ENCODE measurements at places on chromosomes 4 and X.

- DNase-seq, result peak; percentile 34
Measured at GRCh38 chrX:154748712-154749339, 2.1 kb downstream of the GAB3 start.

GRCh38 chr4:180449395-180449956, 1793.7 kb upstream of the TENM3 start:
- no peak for DNase-seq

DNA sequence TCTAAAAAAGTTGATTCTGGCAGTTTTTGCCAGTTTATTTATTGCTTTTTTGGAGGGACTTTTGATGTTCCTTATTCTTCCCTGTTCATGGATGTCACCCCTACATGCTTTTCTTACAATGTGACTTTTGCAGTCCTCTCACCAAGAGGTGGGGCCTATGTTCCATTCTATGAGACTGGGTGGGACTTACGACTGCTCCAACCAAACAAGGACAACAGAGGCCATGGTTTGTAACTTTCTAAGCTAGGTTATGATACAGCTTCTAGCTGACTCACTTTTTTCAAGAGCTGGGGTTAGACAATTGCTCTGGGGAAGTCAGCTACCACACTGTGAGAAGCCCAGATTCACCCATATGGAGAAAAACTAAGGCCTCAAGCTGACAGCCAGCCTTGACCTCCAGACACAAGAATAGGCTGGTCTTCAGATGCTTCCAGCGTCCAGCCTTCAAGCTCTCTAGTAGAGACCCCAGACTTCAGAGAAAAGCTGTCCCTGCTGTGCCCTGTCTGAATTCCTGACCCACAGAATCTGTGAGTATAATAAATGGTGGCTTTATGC, 39.5 kb downstream of the ENOPH1 start:
- no peak for DNase-seq

DNA sequence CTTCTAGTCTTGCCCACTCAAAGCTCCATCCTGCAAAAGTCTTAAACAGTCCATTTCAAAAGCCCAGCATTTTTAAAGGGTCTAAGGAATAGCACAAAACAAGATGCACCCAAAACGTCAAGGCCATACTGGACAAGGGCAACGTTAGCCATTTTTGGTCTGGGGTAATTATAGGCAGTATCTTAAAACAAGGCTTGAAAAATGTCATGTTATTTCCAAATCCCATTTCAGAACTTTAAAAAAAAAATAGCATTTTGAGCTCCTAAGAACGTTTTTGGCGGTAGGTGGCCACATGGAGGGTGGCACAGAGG, 584 bp upstream of the TMEM165 start:
- no peak for DNase-seq

GRCh38 chr4:81030981-81031791, 678 bp downstream of the BMP3 start:
- no peak for DNase-seq

- DNase-seq, result no peak
Measured at GRCh38 chrX:97787849-97788248, 904.1 kb downstream of the RPA4 start.

- no peak for DNase-seq
Measured at GRCh38 chrX:69138118-69138390, 27.2 kb downstream of the PJA1 start.

GRCh38 chr4:118969359-118969758, 80.7 kb downstream of the SYNPO2 start:
- no peak for DNase-seq

GRCh38 chrX:15755091-15755490, 17.0 kb downstream of the CA5B start:
- DNase-seq, result no peak

- DNase-seq, result no peak
Measured at GRCh38 chr4:118307643-118308042, 45.2 kb downstream of the PRSS12 start.

- no peak for DNase-seq
Measured at GRCh38 chrX:101931136-101931487, 715 bp downstream of the ZMAT1 start.

DNA sequence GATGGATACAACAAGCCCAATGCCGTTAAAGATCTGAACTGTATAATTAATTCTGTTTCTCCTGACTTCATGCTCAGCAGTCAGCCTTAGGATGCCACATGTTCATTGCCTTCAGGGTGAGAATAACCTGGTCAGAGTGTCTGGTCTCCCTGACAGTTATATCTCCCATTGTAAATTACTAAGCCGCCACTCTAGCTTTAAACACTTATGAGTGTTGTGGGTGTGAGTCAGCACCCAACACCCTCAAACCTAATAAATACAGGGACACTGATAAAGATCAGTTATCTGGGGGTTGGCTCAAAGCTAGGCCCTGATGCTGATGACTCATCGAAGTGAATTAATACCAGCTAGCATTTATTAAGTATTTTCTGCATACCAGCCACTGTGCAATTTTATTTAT, 64.9 kb upstream of the DYNLT3 start:
- no peak for DNase-seq

GRCh38 chr4:118367872-118368271, 15.1 kb upstream of the PRSS12 start:
- DNase-seq, result no peak

DNA sequence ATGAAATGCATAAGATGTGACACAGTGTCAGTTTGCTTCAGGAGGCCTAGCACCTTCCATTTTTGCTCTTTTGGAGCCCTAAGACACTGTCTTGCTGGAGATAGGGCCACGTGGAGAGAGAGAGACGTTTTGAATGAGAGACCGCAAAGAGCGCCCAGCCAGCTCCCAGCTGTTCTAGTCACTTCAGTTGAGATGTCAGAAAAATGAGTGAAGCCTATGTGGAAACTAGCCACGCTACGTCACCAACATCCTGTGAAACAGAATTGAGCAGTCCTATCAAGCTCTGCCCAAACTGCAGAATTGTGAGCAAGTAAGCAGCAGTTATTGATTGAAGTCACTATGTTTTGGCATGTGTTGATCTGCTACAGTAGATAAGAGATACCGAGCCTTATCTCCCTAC, 13.1 kb downstream of the GPR82 start:
- DNase-seq, result peak; percentile 17

DNA sequence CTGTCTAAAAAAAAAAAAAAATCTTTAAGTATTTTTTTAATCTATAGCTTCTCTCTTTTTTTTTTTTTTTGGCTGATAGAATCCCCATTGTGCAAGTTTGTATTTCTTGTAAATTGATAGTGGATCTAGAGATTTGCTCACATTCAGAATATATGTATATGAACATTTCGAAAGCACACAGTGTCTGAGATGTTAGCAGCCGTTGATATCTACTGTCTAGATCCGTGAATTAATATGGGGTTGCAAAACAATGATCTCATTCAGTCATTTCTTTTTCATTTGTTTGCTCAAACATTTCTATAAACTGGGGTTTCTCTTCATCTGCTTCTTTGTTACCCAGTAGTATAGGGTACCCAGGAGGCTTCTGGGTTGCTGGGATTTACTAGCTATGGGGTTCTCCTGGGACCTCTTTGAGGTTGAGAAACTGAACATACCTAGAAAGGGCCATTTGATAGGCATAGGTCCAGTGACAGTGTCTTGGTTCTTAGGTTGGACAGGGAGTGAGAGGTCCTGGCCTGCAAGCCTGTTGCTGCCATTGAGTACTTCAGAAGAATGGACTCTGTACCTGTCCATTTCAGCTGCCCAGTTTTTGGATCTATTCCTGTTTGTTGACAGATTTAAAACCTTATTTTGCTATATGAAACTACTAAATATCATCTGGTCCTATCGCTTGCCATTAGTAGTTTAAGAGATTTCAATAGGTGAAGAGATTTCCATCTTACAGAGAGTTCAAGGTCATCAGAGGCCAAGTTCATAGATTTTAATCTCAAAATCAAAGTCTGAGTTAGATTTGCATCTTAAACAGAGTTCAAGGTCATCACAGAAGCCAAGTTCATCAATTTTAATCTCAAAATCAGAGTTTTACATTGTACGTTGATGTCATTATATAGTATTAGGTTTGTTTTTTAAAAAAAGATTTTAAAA, 50.8 kb downstream of the WWC2 start:
- DNase-seq, result no peak

- no peak for DNase-seq
Measured at GRCh38 chrX:30864383-30864785, 24.7 kb downstream of the TAB3 start.

GRCh38 chrX:39969099-39969818, 128.5 kb downstream of the BCOR start:
- DNase-seq, result peak; percentile 2

DNA sequence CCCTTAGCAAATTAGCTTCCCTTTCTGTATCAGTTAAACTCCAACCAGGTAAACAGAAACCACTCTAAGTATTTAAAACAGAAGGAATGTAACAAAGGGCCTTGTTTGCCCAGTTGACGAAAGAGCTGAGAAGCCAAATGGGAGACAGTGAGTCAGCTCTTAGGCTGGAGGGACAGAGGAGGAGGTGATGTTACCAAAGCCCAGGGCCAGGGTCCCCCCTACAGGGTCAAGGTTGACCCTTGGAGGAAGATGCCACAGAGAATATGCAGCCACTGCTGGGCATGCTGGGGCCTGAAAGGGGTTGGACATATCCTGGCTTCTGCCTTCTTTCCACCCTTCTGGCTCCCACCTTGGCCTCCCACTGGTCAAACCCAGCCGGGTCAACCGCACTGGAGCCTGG, 38.3 kb upstream of the LGI2 start:
- DNase-seq, result no peak

- DNase-seq, result no peak
Measured at GRCh38 chr4:72314869-72315268, 254.2 kb downstream of the ADAMTS3 start.

- DNase-seq, result no peak
Measured at GRCh38 chrX:118259213-118259612, 86.7 kb upstream of the WDR44 start.

DNA sequence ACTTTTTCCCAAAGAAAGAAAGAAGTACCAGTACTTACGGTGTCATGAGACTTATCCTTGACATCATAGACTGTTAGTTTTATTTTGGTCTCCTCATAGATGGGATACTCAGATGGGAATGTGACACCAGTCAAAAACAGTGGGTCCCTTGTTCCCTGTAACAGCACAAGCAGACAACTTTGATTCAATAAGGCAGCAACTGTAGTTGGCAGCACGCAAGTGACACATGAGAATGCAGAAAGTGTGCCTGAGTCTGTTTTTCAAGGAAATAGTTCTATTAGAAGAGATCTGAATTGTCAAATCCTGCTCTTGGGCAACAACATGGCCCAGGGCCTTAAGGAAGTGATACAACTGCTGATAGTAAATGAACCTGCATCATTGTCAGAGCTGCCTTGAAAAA, 443.2 kb downstream of the INPP4B start:
- no peak for DNase-seq

- DNase-seq, result no peak
Measured at GRCh38 chr4:171857302-171858012, 44.3 kb downstream of the GALNTL6 start.

GRCh38 chrX:104435249-104435648, 130.8 kb upstream of the IL1RAPL2 start:
- no peak for DNase-seq

DNA sequence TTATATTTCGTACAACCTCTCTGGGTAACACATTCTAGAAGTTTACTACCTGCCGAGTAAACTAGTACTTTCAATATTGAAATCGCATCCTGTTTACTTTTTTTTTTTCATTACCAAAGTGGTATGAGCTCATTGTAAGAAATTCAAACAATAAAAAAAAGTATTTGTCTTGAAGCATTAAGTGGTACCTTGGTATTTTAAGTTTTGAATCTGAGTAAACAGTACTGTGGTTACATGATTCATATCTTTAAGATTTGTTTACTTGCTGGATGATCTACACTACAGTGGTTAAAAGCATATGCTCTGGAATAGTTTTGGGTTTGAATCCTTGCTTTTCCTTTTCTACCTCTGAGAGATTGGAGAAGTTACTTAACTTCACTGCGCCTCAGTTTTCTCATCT, 3.8 kb upstream of the MMGT1 start:
- no peak for DNase-seq

- no peak for DNase-seq
Measured at GRCh38 chr4:132809298-132810032, 339.6 kb upstream of the PCDH10 start.

- DNase-seq, result no peak
Measured at GRCh38 chr4:81052119-81053068, 21.9 kb downstream of the BMP3 start.

- DNase-seq, result no peak
Measured at GRCh38 chrX:49040376-49040955, 2.7 kb downstream of the TFE3 start.

- DNase-seq, result no peak
Measured at GRCh38 chr4:52660643-52661042, 1.5 kb upstream of the USP46 start.

DNA sequence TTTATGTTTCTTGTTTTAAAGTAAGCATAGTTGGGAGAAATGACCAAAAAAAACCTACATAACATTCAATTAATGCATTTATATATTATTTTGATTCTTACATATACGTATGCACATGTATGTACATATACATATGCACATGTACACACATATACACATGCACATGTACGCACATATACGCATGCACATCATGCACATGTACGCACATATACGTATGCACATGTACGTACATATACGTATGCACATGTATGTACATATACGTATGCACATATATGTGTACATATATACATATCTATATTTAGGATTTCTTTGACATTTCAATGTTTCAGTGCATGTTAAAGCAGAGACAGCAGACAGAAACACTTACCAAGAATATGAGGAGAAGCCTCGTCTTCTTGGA, 263.4 kb downstream of the ADAMTS3 start:
- no peak for DNase-seq

GRCh38 chr4:168634276-168634802, 137.5 kb downstream of the PALLD start:
- DNase-seq, result no peak

DNA sequence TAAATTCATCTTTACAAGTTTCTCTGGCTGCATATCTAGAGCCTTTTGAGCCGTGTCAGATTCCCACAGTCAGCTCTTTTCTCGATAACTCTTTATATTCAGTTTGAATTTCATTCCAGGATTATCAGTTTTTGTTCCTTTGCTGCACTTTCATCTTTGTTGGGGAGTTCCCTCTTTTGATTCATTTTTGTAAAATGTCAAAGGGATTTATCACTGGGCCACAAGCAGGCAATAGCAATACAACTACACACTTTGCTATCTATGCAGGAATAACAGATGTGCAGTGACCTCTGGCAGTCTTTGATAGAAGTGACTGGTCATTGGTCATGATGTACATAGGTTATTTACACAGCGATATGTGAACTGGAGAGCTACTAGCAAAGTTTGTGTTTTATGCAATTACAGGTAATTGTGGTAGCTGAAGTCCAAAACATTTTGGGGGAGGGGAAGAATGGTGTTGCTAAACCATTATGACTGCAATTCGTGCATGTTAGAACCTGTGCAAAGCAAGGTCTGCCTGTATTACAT, 43.8 kb downstream of the HPGDS start:
- no peak for DNase-seq

- DNase-seq, result no peak
Measured at GRCh38 chr4:8105306-8106100, 53.1 kb downstream of the ABLIM2 start.

DNA sequence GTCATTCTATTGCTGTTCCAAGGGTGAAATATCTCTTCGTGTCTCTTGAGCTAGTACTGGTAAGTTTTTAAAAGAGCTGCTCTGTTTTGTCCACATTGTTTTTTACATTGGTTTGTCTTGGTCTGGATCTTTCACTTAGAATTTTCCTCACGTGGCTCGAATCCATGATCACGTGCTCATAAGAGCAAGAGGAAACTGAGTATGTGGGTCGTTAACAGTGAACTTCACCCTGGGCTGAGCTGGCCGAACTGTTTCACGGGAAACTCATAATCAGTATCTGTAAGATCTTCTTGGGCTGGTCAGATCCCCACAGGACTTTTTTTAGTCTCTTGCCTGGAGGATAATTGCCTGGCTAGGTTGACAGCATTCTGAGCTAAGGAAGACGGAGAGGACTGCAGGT, 77.8 kb upstream of the HELT start:
- DNase-seq, result no peak
